Stimulated activated CD4-positive, alpha-beta T cell treated with anti-CD3 and anti-CD28 coated beads, Interleukin-4, amount 100 ng/mL, for 4 hours (primary cell): ENCODE measurements at places on chromosomes 5 and 9.
A peak's percentile ranks its signal among the peaks of the same experiment; 100 is the strongest.

DNA sequence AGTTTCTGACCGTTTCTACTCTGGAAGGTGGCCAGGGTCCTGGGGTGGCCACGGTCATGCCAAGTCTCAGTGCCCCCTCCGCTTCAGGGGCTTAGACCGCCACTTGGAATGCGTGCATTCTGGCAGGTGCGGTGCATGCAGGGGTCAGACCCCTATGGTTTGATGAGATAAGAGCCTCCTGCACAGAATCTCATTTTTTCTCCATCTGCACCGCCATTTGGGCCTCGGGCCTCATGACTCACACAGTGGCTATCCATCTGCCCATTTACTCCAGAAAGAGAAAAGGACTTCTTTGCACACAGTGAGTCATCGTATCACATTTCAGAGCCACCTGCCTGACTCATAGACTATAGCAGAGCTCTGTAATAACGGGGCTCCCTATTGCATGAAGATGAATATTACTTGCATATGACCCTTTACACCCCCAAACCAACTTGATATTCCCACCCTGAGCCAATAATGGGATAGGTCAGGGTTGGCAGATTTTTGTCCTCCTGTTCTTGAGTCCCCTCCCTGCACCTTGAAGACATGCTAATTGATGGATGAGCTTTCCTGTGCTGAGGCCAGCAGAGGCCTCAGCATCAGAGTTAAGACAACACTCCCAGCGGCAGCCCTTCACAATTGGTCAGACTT, 157.4 kb downstream of the NR3C1 start:
- no peak for DNase-seq

DNA sequence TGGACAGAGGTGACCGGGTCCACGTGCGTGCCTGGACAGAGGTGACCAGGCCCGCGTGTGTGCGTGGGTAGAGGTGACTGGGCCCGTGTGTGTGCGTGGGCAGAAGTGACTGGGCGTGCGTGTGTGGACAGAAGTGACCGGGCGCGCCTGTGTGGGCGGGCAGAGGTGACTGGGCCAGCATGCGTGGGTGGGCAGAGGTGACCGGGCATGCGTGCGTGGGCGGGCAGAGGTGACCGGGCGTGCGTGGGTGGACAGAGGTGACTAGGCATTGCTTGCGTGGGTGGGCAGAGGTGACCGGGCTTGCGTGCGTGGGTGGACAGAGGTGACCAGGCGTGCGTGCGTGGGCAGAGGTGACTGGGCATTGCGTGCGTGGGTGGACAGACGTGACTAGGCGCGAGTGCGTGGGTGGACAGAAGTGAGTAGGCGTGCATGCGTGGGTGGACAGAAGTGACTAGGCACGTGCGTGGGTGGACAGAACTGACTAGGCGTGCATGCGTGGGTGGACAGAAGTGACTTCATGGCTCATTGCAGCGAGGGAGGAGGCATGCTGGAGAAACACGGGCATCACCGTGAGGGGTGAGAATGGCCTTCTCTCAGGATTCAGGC, 254.1 kb upstream of the IRX4 start:
- DNase-seq: peak; percentile 59

DNA sequence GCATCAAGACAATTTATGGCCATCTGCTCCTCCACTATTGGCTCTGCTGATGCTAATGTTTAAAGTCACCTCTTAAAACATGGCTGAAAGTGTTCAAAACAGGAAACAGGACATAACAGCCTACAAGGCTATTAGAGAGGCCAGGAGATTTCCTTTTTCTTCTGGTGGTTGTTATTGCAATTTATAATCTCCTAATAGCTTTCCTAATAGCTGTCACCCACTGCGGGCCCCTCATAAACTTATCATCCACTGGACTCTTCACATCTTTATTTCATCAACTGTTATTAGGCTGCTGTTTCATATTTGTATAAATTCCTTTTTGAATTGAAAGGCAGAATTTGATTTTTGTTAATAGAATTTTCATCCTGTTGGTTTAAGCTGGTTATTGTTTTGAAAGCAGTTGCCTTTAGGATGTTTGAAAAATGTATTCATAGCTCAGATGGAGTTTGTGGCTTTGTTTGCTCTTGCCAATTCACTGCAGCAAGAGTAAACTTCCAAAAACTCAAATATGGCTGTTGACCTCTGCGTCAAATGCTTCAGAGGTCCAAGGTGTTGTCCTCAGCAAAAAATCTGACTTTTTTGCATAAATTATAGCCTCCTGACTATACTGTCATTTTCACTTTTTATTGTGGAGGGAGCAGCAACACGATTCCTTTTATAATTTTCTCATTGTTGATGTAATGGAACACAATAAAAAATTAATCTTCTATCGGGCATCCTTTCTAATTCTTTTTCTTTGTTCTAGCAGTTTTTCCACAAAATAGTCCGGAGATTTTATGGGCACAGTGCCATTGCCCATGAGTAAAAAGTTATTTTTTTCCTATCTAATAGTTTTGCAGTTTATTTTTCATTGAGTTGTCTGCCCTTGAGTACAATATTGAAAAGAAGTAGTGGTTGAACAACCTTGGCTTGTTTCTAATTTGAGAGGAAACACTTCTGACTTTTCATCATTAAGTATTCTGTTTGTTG, 69.3 kb downstream of the MAT2B start:
- no peak for DNase-seq

DNA sequence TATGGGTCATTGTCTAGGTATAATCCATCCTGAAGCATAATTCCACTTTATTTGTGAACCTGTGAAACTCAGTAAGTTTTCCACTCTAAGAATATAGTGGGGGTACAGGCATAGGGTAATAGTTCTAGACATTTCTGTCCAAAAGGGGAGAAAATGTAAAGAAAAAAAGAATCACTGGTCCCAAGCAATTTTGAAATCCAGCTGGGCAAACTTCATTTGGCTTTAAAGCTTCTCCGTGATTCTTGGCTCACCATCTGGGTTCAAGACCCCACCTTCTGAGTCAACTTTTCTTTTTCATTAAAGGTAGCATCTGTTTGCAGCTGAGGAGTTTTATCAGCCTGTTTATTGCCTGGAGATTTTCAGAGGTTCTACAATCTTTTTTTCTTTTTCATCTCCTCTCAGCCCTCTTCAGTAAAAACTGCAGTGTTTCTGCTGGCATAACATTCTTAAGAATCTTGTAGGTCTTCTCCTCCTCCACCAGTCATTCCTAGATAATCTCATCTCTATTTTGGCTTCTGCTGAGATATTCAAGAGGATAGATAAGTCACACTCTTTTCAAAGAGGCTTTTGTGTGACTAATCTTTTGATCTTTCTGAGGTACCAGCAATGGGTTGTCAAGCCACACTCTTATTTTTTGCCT, 126.1 kb upstream of the PITX1 start:
- no peak for DNase-seq

DNA sequence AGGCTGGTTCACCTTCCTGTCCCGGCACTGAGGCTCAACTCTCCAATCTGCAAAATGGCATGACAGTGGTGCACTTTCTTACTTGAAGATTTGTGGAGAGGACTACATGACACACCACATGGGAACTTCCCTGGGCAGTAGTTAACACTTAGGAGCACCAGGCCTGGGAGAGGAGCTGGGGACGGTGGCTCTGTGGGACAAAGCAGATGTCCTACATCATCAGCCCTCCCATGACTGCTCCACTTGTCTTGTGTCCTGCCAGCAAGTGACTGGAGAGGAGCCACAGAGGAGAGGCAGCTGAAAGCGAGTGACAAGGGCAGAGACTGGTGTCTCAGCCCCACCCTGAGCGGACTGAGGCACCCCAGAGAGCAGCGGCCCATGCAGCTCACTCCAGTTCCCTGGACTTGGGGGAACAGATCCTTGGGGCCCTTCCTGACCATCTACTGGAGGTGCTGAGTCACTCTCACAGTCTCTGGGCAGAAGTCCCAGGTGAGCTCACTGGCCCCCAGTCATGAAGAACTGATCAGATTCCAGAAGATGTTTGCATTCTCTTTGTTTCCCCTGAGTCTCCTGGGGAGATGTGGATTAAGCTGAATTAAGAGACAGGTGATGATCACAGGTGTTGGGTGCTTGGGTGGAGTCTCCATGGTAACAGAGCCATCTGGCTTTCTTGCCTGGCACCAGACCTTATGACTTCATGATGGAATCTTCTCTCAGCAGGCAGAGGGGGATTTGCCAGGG, 13.2 kb upstream of the SLC25A48 start:
- no peak for DNase-seq

GRCh38 chr9:114093031-114093471, 6.0 kb downstream of the KIF12 start:
- no peak for DNase-seq

DNA sequence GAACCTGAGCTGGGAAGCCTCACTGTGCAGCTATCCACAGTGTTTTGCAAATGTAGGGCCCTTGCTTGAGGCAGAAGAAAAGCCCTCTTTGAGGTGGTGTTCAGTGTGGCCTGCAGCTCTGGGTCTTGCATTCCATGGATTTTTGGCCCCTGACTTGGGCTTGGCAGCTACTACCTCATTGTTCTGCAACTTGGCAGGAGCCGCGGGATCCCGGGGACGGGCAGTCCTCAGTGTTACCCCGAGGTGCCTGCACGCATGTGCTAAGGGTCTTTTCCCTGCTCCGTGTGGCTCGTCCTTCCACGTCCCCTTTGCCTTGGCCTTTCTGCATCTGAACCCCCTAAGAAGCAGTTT, 39.8 kb downstream of the NEK6 start:
- no peak for DNase-seq

DNA sequence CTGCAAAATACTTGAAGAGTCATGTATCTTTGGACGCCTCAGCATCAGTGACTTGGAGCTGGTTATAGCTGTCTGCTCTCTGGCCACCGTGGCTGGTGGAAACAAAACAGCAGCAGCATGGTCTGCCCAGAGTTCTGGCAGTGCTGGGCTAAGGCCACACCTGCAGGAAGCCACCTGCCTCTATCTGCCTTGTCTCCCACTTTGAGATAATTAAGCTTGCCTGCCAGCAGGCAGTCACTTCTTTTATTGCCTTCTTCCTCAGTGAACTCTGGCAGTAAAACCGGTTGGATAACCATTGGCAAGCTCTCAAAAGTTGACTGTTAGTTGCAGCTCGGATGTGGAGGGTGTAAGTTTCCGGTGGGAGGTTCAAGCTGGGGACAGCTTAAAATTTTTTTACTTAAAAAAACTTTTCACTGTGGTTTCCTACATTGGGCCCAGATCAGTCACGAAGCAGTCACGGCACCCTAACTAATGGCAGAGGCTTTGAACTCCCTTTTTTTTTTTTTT, 4.9 kb downstream of the SMIM3 start:
- peak; percentile 32 for DNase-seq

- no peak for DNase-seq
These were observed 782 bp upstream of the SKP1 start for GRCh38 chr5:134177369-134178095.

GRCh38 chr9:30972654-30973053, 1411.8 kb upstream of the ACO1 start:
- DNase-seq: no peak

DNA sequence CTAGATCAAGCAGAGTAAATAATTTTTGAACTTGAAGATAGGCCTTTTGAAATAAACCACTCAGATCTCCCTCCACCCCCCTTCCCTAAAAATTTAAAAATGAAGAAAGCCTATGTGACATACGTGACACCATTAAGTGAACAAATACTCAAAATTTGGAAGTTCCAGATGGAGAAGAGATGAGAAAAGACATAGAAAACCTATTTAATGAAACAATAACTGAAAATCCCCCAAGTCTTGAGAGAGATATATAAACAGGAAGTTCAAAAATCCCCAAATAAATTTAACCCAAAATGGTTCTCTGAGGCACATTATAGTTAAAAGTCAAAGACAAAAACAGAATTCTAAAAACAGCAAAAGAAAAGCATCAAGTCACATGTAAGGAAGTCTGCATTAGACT, 428.6 kb downstream of the PSAT1 start:
- no peak for DNase-seq

GRCh38 chr9:133107245-133107722, 13.8 kb downstream of the RALGDS start:
- no peak for DNase-seq

- no peak for DNase-seq
These were observed 389.1 kb downstream of the ENC1 start for GRCh38 chr5:74251141-74252035.

- DNase-seq: no peak
These were observed 216.1 kb downstream of the MEF2C start for GRCh38 chr5:88666761-88667495.

DNA sequence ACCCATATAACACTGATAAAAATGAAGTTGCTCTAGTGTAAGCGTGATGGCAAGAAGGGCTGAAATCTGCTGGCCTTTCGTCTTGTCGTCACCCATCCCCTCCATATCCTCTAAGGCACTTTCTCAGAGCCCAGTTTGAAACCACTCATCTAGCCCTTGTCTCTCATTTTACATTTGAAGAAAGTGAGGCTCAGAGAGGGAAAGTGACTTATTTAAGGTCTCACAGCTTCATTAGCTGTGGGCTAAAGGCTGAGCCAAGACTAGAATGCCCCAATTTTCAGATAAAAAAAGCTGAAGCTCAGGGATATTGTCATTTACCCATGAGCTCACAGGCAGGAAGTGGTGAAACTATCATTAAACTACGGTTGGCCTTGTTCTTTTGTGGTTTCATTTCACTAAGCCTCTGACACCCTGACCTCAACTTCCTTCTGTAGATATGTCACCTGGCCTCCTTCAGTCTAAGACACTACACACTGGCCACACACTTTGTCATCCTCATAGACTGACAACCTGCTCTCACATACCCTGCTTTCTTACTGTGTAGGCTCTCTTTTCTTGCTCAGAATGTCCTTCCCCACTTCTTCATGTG, 176.7 kb upstream of the DMAC1 start:
- DNase-seq: peak; percentile 54

DNA sequence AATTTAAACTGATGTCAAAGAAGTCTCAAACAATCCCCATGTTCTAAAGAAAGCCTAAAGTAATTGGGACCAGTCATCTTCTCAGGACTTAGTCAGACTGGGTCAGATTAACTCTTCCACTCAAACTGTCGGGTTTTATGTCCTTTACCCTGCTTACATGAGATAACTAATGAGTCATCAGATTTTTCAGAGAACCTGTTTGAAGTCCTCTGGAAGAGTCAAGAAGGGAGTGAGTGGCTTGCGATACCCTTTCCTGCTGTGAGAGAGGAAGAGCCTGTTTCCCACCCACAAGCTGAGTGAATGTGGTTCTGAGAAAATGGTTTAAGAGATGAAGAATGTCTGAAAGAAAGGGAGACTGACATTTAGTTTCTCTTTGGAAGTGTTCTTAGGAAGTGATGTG, 1866.7 kb upstream of the C9orf72 start:
- DNase-seq: no peak

GRCh38 chr9:31119890-31120454, 1264.5 kb upstream of the ACO1 start:
- DNase-seq: peak; percentile 20

- DNase-seq: no peak
These were observed 719 bp downstream of the NOL8 start for GRCh38 chr9:92324431-92324830.

DNA sequence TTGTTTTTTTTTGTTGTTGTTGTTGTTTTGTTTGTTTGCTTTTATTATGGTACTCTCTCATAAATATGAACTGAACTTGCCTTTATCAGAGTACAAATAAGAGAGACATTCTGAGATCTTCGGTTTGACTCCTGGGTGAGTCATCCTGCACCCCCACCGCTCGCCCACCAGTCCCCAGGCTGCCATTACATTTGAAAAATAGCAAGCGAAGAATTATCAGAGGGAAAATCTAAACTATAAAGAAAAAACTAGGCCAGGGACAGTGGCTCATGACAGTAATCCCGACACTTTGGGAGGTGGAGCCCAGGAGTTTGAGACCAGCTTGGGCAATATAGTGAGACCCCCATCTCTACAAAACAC, 122.1 kb upstream of the MAP3K1 start:
- DNase-seq: peak; percentile 54

GRCh38 chr5:110536120-110537115, 190.1 kb downstream of the TMEM232 start:
- no peak for DNase-seq
